ENCODE measurements at places on chromosomes 7 and 10.

- DNase-seq: no peak
Measured at GRCh38 chr7:96080027-96080426, 241.9 kb downstream of the SLC25A13 start.

GRCh38 chr7:135208102-135208793 is 3.1 kb downstream of the WDR91 start:
- no peak for DNase-seq

DNA sequence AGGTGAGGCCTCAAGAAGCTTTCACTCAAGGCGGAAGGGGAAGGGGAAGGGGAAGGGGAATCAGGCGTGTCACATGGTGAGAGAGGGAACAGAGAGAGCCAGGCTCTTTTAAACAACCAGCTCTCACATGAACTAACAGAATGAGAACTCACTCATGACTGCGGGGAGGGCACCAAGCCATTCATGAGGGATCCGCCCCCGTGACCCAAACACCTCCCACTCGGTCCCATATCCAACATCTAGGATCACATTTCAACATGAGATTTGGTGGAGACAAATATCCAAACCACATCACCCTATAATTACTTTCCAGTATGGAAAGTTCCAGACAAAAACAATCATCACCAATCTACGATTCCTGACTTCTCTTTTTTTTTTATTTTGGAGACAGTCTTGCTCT is 22.9 kb downstream of the HIP1 start:
- DNase-seq: no peak

DNA sequence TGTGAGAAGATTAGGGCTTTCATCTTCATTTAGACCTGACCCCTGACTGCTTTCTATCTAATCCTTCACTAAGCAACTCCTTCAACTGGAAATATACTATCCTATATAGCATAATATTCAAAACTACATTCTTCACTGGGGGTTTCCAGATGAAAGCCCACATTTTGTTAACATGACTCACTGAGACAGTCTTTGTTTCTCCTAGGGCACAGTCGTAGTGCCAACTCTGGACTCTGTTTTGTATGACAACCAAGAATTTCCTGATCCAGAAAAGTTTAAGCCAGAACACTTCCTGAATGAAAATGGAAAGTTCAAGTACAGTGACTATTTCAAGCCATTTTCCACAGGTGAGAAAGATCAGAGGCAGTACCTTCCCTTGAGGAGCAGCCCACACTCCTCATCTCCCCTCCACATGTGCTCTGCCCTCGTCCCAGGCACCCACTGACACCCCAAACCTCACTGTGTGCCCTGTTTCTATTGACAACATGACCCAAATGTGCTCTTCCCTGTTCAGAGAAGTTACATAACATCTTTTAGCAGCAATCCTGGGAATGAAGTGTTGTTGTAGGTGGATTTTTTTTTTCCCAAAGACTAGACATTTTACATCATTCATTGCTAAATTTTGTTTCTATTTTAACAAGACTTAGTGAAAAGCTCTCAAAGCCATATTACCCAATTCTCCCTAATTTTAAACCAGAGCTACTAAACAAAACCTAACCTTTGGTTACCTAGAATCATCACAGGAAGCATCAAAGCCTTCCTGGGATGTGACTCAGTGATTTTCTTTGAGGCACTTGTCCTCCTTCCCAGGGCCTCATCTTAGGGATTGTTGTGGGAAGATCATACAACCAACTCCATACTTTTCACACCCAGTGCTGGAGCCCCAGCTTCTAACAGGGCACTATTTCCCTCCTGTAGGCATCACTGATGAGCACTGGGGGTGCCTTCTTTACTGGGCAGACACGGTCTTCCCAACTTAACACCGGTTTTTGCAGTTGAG is 10.7 kb downstream of the CYP2E1 start:
- DNase-seq: no peak

- DNase-seq: no peak
Measured at GRCh38 chr7:47739301-47739875, 157.5 kb upstream of the TNS3 start.

GRCh38 chr10:124176349-124177179 is 83.2 kb upstream of the CHST15 start:
- no peak for DNase-seq

DNA sequence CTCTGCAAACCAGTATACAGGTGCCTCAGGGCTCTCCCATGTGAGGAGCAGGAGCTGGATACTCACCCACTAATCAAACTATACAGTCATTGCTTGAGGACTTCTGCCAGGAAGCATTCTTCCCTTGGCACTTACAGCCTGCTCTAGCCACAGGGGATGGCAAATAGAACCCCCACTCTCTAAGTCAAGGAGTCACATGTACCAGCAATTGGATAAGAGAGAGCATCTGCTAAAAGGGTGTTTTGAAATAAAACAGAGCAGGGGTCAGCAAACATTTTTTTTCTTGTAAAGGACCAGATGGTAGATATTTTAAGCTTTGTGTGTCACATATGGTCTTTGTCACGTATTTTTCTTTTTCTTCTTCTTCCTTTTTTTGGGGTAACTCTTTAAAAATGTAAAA is 865.2 kb upstream of the GHITM start:
- no peak for DNase-seq

DNA sequence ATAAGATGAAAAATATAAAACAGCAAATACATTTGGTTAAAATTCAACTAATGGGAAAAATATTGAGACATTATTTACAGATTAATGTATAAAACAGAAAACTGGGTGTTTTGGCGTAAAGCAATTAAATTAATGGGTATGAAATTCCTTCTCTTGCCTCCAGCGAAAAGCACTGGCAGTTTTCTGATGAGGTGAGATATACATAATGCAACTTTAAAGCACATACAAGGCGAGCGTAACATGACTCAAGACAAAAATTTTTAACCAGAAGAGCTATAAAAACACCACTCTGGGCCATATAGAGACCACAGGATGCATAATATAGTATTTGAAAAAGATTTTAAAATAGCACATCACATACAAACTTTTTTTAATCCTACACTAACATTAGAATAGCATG is 120.6 kb downstream of the ODAD2 start:
- no peak for DNase-seq

DNA sequence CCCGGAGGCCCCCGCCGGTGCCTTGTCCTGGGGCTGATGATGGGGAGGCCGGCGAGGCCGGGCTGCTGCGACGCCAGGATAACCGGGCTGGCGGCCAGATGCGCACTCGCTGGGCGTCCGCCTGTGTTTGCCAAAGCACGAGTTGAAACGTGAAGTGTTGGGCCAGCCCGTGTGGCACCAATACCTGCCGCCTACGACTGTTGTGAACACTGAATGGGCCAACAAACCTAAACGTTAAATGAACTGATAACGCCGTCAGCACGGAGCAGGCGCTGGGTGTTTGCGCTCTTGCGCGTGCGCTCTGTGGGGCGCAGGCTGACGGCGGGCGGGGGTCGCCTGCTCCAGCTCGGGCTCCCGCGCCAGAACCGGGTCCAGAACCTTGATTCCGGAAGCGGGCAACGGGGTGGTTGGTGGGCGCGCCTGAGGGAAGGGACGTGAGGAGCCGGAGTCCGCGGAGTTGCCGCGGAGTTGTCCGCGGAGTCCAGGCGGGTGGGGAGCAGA is 658 bp downstream of the CYP2E1 start:
- DNase-seq: no peak

GRCh38 chr7:116464375-116464774 is 35.2 kb upstream of the CAV2 start:
- DNase-seq: no peak

DNA sequence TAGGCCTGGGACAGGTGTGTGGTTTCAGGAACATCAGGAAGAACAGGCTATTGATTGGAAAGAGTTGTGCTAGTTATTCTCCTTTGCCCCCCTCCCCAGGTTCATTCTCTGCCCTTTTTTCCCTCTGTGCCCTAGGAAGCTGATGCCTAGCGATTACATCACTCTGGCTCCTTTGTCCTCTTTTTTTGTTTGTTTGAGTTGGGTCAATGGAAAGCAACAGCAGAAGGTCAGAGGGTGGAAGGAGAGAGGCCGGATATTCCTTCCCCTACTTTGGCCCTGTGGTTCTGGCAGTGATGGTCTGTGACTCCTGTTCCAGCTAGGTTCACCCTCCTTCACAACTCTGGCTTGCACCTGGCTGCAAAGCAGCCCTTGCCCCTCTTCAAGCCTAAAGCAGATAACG is 18.9 kb downstream of the LOXL4 start:
- DNase-seq: no peak

GRCh38 chr7:15559416-15559928 is 2.3 kb downstream of the AGMO start:
- no peak for DNase-seq

DNA sequence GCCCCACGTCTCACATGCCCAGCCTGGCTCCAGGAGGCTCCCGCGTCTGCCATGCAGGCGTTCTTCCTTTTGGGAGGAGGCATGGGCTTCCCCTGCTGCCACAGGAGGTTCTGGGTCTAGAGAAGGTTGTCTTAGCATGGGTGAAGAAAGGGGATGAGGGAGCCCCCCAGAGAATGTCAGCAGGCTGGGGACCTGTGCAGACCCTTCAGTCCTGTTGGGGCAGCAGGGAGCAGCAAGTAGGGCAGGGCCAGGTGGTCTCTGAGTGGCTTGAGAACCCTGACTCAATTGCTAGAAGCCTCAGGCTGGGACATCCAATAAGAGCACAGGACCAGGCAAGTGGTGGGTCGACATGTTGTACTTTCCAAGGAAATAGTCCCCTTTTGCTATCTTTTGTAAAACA is 34.4 kb upstream of the ADCYAP1R1 start:
- DNase-seq: no peak

DNA sequence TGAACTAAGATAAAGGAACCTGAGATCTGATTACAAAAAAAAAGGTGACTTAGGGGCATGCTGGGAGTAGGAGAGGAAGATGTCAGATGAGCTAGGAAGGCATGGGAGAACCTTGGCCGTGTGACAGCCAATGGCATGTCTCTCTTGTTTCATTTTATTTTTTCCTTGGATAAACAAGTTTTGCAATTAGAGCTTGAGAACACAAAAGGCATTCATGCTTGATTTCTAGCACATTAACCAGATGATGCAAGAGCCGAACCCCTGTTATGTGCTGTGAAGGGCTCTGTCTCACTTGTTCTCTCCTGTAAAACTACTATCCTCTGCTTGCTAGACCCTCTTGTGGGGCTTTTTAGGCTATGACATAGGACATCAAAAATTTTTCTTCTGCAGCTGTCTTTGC is 134.3 kb upstream of the ASAH2 start:
- DNase-seq: no peak

- no peak for DNase-seq
Measured at GRCh38 chr10:44382131-44382858, 2.6 kb downstream of the CXCL12 start.

GRCh38 chr7:101924171-101924570 is 106.7 kb downstream of the CUX1 start:
- DNase-seq: no peak

DNA sequence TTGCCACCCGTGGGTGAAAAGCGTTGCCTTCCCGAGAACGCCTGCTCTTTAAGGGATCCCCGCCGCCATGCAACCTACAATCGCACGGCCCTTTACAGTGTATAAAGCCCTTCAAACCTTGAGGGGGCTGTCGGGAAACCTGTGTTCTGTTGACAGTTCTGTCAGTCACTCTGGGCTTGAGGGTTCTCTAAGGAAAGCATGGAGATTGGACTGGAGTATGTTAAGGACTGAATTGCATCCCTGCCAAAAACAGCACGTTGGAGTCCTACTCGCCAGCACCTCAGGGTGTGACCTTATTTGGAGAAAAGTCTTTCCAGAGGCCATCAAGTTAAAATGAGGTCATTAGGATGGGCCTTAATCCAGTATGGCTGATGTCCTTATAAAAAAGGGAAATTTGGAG is 70.6 kb downstream of the PFKFB3 start:
- no peak for DNase-seq

- no peak for DNase-seq
Measured at GRCh38 chr10:1610986-1611770, 126.1 kb downstream of the ADARB2 start.

- no peak for DNase-seq
Measured at GRCh38 chr7:3234851-3235250, 66.2 kb upstream of the SDK1 start.

- peak; percentile 53 for DNase-seq
Measured at GRCh38 chr7:78018641-78019446, 220.3 kb downstream of the PHTF2 start.

GRCh38 chr7:137732168-137732567 is 114.6 kb downstream of the DGKI start:
- no peak for DNase-seq

GRCh38 chr10:3853547-3854303 is 68.7 kb upstream of the KLF6 start:
- no peak for DNase-seq

- DNase-seq: no peak
Measured at GRCh38 chr10:9922126-9922870, 1095.4 kb upstream of the CELF2 start.

DNA sequence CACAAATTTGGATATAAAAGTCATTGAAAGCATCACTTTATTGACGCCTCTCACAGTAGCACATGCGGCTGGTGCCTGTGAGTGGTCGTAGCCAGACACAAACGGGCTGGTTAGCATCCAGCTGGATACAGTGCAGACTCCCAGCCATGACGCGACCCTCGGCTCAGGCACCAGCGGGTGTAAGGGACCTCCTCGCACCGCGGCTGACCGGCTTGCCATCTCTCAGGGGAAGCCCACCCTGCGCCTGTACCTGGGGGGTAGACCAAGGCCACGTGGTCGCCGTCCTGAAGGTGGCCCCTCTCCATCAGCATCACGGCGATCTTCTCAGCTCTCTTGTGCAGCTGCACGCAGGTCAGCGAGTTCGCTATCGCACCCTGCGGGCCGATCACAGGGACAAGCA is 213.8 kb downstream of the ZMYND11 start:
- no peak for DNase-seq

- DNase-seq: no peak
Measured at GRCh38 chr10:44458671-44459413, 73.9 kb upstream of the CXCL12 start.

DNA sequence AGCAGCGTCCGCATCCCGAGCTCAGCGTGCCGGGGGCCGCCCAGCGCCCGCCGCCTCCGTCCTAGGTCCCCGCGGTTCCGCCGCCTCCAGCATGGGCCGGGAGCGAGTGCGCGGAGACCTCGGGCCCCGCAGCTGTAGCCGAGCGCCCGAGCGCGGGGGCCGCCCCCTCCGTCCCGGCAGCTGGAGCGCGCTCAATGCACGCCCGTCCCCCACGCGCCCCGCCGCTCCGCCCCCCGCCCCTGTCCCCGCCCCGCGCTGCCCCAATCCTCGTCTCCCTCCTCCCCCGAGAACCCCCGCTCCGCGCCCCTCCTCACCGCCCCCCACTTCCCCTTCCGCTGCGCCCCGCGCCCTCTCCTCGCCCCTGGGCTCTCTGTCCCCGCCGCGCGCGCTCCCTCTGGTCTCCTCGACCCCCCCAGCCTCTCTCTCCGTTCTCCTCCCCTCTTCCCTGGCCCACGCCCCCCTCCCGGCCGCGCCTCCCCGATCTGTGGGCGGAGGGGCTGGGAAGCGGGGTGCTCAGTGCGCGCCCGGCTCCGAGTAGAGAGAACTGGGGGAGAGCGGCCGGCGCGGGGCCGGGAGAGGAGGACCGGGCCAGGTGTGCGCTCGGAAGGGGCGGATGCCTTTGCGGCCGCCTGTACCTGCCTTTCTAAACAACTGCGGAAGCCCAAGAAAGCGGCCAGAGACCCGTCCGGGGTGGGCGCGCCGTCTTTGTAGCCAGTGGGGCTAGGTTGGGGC is at the start of gene VIPR2:
VIPR2 (minus strand) TSS at position 110 of the 732 bp plus-strand sequence; CDS start at position 14, 96 bp downstream.
- DNase-seq: no peak

Measured in NB4 (cell line).